Left renal pelvis (tissue), 4 donors: ENCODE measurements at places on chromosomes 1 and 21.

DNA sequence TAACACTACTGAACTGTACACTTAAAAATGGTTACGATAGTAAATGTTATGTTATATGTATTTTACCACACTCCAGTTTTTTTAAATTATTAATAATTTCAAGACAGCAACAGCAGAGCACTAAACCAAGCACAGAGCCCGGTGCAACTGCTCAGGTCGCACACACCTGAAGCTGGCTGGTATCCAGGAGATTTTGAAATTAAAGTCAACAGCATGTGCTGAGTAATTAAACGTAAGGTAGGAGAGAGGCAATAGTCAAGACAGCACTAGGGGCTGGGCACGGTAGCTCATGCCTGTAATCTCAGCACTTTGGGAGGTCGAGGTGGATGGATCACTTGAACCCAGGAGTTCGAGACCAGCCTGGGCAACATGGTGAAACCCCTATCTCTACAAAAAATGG is 35.1 kb upstream of the SLC30A10 start:
- no peak for DNase-seq

GRCh38 chr1:23581219-23581618 is 21.9 kb upstream of the ID3 start:
- DNase-seq = no peak

GRCh38 chr1:244335456-244335855 is 116.3 kb downstream of the ADSS2 start:
- DNase-seq = no peak

GRCh38 chr1:175863299-175864050 is 120.1 kb upstream of the TNR start:
- no peak for DNase-seq

GRCh38 chr1:116817582-116818064 is 63.4 kb downstream of the CD2 start:
- DNase-seq = no peak

GRCh38 chr1:241600496-241600901 is 39.7 kb downstream of the CHML start:
- no peak for DNase-seq

DNA sequence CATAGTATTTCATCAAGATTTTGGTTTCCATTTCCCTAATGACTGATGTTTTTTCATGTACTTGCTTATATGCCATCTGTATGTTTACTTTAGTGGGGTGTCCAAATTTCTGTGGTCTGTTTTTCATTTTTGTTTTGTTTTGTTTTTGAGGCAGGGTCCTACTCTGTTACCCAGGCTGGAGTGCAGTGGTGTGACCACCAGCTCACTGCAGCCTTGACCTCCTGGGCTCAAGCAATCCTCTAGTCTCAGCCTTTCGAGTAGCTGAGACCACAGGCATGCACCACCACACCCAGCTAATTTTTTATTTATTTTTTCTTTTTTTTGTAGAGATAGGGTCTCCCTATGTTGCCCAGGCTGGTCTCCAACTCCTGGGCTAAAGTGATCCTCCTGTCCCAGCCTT is 378.0 kb upstream of the VAMP3 start:
- no peak for DNase-seq
